NCI-H226 (cell line): ENCODE measurements at places on chromosomes 5 and 9.

GRCh38 chr5:150847334-150847695 is 994 bp downstream of the IRGM start:
- DNase-seq = no peak

DNA sequence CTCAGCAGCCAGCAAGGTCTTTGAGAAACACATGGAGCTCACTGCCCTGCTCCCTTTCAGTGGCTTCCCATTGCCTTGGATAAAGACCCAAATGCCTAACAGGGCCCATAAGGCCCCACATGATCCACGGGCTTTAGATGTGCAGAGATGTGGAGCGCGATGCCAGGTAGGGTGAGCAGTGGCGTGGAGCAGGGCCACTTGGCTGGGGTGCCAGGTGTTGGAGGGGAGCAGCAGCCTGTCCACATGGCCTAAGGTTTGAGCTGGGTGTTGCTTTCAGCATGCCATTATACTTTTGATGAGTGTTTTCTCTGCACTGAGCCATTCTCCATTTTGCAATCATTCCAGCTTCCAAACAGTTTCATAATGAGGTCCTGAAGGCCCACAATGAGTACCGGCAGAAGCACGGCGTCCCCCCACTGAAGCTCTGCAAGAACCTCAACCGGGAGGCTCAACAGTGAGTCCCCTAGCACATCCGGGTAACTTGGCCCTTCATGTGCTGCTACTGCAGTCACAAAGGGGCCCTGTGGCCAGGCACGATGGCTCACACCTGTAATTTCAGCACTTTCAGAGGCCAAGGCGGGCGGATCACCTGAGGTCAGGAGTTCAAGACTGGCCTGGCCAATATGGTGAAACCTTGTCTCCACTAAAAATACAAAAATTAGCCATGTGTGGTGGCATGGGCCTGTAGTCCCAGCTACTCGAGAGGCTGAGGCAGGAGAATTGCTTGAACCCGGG is 11.1 kb downstream of the GLIPR2 start:
- DNase-seq = no peak

DNA sequence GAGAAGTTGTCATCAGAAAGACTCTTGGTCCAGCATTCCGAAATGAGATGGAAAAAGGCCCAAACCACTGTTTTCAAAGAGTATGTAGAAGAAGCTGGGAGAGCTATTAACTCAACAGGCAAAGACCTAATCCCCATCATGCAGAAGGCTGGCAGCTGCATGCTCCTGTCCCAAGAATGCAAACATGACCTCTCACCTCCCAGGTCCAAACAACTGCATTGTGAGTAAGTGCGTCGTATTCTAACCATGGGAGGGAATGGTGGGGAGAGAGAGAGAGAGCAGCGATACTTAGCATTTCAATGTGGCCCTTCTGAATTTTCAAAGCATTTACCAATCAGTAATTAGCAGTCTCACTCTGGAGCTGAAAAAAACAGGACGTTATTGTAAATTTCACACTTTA is 27.6 kb downstream of the TRPC7 start:
- no peak for DNase-seq

GRCh38 chr5:75847561-75848021 is 130.4 kb upstream of the POC5 start:
- no peak for DNase-seq

DNA sequence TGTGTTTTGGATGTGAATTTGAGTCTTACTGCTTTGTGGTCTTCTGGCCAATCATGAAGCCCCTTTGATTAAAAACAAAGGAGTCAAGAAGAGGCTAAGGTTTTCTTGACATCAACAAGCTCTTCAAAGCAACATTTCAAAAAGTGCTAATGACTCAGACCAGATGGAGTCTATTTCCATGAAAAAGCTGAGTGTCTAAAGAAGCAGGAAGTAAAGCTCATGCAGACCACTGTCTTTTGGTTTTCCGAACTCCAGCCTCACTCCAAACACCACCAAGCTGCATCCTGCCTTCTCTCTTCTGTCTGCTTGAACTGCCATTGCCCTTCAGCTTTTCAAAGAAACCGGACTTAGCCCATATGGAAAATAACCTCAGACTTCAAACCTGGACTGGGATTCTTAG is 115.2 kb downstream of the PRDM6 start:
- DNase-seq = no peak

DNA sequence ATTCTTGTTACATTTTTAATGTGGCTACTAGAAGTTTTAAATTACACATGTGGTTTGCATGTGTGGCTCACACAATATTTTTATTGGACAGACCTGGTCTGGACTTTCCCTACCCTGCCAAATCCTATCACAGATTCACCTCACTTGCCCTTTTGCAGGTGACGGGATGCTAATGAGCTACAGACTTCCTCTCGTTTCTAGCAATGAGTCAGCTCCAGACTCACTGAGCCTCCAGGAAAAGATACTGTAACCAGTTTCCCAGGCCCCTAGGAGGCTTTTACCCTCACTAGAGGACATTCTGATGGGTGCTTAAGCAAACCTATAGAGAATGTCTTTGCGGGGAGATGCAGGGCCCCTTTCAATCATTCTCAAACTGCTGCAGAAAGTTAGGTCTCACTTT is 135.4 kb downstream of the WDR41 start:
- DNase-seq = peak; percentile 75

DNA sequence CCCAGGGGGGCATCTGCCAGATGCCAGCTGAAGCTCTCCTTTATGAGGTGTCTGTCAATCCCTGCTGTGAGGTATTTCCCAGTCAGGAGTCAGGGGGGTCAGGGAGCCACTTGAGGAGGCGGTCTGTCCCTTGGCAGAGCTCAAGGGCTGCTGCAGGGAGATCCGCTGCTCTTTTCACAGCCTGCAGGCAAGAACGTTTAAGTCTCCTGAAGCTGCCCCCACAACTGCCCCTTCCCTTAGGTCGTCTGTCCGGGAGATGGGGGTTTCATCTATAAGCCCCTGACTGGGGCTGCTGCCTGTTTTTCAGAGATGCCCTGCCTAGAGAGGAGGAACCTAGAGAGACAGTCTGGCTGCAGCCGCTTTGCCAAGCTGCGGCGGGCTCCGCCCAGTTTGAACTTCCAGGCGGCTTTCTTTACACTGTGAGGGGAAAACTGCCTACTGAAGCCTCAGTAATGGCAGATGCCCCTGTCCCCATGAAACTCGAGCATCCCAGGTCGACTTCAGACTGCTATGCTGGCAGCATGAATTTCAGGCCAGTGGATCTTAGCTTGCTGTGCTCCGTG is 148.3 kb downstream of the RPS23 start:
- no peak for DNase-seq

DNA sequence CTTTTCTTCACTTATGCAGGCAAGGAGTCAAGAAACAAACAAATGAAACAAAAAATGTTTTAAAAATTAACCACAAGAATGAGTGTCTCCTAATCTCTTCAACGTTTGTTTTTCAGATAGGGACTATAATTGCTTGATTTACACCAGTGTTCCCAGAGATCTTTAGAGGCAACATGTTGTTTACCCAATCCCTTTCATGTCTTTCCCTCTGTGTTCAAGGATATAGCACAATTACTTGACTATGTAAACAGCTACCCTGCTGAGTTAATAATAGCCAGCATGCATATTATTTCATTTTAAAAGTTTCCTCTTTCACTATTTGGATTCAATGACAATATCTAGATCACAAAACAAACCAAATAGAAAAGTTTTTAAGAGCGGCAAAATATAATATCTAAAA is 25.1 kb upstream of the SHISAL2B start:
- DNase-seq = no peak

DNA sequence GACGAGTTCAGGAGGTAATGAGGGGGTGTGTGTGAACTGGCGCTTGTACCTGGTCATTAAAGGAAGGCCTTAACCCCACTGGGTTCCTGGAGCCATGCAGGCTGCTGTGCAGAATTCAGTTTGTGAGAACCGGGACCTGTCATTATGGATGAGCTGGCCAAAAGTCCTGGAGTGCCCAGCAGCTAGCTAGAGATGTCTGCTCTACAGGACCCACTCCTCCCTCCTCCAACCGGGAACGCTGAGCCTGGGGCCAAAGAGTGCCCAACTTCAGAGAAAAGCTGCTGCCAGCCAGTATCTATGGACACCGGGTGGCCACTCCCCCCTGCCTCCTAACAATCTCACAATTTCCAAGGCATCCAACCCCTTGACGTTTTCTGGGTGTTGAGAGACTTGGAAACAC is 1.2 kb downstream of the ENTREP1 start:
- no peak for DNase-seq

- peak; percentile 26 for DNase-seq
These were observed 8.5 kb downstream of the FOCAD start for GRCh38 chr9:20692554-20692953.

- DNase-seq = no peak
These were observed 45.6 kb downstream of the NNT start for GRCh38 chr5:43648499-43649124.

DNA sequence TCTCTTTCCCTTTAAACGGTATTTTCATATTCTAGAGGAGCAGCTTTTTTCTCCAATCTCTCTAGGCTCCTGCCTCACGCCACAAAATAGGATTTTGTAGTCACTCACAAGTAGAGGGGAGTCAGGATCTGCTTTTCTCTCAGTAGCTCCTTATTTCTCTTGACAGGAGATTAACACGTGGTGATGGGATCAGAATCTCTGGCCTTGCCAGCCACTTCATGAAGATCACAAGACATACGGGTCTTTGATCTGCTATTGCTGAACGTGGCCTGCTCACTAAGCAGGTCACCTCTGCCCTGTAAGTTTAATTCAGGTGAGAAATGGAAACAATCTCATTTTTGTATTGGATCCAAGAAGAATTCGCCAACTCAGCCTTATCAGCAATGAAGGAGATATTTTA is 257.5 kb downstream of the DIRAS2 start:
- DNase-seq = no peak

DNA sequence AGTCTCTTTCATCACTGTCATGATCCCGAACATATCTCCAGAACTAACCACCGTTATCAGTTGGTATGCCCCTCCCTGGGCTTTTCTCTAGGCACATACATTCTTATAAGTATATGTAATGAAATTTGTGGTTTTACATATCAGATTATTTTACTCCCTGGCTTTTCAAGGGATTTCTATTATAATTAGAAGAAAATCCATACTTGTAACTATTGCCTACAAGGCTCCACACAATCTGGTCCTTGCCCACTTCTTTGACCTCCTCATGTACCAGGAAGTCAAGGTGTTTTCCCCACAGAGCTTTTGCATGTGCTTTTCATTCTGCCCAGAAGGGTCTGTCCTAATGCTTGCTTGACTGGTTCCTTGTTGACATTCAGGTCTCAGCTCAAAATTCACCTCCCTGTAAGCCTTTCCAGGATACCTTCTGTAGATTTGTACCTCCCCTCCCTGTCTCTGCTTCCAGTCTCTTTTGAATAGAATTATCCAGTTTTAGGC is 33.6 kb upstream of the HSD17B4 start:
- DNase-seq = peak; percentile 89

DNA sequence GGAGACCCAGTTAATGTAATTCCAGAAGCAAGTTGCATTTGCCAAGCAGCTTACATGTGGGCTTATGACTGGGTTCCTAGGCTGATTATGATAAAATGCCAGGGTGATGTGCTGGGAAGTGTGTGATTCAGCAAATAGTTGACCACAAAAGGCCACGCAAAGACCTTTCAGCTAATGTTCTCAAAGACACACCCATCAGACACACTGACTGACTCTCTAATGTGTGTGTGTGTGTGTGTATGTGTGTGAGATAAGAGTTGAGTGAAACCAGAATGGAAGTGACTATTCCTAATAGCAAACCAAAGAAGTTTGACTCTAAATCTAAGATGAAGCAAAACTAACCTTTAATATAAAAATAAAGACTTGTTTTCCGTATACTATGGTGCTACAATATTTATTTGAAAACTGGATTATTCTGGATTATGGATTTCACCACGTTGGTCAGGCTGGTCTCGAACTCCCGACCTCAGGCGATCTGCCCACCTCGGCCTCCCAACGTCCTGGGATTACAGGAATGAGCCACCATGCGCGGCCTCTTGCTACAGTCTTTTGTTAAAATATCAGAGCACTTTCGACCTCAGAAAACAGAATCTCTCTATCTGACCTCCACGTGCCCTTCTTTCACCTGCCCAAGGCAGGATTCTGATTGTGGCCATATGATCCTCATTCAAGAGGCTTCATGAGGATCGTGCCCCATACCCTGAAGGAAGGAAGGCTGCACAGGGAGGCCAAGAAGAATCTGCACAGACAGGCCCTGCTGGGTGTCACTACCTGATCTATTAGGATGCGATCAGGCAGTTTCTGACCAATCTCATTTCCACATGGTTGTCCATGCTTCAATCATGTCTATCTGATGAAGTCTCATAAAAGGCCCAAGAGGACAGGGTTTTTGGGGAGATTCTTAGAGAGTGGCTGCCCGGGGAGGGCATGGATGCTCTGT is 75.6 kb downstream of the USP20 start:
- DNase-seq = peak; percentile 98

GRCh38 chr5:119275146-119275545 is 80.7 kb upstream of the TNFAIP8 start:
- peak; percentile 74 for DNase-seq

- peak; percentile 56 for DNase-seq
These were observed 420 bp downstream of the BOD1 start for GRCh38 chr5:173615884-173616576.

GRCh38 chr5:61974680-61975079 is 331.3 kb upstream of the KIF2A start:
- DNase-seq = no peak

- no peak for DNase-seq
These were observed 102.6 kb downstream of the CAAP1 start for GRCh38 chr9:26789959-26790358.

DNA sequence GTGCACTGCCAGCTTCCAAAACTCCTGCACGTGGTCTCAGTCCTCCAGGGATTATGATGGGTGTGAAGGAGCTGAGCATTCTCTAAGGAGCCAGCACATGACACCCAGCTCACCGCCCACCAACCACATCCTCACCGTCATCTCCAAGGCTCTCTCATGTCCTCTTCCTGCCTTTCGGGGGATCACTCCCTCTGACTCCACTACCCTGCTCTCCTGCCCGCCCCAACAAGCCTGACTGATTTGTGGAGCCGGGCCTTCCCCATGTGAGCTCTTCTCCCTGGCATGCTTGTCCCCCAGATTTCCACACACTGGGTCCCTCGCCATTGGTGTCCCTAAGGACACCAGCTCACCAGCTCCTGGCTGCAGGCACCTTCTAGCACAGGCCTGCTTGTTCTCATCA is 1.9 kb downstream of the ABO start:
- DNase-seq = no peak

GRCh38 chr5:92237896-92238295 is 854.8 kb upstream of the ARRDC3 start:
- no peak for DNase-seq

GRCh38 chr9:37641331-37641730 is 9.4 kb upstream of the FRMPD1 start:
- no peak for DNase-seq

DNA sequence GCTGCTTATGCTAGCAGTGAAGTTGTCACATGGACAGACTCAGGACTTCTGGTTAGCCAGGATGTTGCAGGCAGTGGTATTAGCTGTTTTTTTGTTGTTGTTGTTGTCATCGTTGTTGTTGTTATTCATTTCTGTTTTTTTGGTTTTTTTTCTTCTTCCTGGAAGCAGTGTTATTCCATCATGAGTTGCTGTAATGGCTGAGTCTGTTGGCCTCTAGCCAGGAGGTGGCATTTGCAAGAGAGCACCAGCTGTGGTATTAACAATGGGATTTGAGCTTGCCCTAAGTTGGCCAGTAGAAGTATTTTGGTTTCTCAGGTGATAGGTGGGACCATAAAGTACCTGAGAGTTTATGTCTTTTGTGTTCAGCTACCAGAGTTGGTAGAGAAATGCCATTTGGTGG is 561.1 kb downstream of the KCTD16 start:
- DNase-seq = no peak
